AML-193 (cell line): ENCODE measurements at places on chromosomes 4 and X.

DNA sequence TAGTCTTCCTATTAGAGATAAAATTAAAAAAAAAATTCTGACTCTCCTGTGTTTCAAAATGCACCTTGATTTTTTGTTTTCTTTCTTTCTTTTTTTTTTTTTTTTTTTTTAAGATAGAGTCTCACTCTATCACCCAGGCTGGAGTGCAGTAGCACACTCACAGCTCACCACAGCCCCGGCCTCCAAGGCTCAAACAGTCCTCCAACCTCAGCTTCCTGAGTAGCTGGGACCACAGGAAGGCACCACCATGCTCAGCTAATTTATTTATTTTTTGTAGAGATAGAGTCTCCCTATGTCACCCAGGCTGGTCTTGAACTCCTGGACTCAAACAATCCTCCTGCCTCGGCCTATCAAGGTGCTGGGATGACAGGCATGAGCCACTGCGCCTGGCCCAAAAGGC lies 41.1 kb upstream of the TMEM184C start:
- DNase-seq = no peak

GRCh38 chrX:66046612-66047235 lies 6.8 kb upstream of the VSIG4 start:
- DNase-seq = peak; percentile 67

GRCh38 chr4:33067221-33067620 lies 2347.1 kb downstream of the PCDH7 start:
- no peak for DNase-seq

DNA sequence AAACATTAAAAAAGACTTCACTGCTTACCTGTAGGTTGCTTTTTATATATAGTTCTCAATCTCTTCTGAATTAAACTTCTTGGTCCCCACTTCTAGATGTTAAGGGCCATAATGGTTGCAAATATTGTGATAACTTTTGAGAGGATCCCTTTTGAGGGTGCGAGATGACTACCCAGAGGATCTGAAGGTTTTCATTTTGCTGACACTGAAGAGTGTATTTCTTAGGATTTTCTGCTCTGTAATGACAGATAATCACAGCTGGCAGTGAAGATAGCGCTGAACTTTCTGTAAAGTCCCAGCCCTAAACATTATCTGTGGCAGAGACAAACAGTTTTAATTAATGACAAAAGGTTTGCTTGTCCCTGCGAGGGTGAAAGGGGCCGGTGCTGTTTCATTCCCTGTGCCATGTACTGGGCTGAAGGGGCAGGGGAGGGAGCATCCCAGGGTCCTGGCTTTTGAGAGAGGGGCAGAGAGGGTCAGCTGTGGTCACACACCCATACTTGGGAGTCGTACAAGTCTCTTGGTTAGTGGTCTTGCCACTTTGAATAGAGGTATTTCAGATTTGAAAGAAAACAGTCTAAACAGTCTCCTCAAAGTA lies 22.2 kb downstream of the CLCN4 start:
- no peak for DNase-seq

- DNase-seq = no peak
Measured at GRCh38 chrX:132848296-132848970, 110.0 kb downstream of the HS6ST2 start.

GRCh38 chr4:88661739-88662138 lies 35.9 kb downstream of the NAP1L5 start:
- DNase-seq = no peak

DNA sequence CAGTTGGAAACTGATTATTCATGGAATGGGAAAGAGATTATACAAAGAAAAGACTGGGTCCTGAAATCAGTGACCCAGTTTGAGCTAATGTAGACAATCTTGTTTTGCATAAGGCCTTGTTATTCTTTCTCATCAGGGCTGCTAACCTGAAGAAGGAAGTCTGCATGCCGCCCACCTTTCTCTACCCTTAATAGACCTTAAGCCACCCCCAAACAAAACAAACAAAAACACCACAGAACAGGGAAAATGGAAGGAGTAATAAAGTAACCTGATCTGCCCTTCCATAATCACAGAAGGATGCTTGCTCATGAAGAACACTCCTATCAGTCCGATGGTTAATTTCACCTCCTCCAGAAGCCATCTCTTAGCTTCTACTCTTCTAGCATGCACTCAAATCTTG lies 288.1 kb downstream of the FRMPD4 start:
- no peak for DNase-seq

GRCh38 chrX:47674776-47675175 lies 15.8 kb upstream of the UXT start:
- DNase-seq = no peak

- no peak for DNase-seq
Measured at GRCh38 chr4:130484826-130485225, 1388.9 kb downstream of the C4orf33 start.

DNA sequence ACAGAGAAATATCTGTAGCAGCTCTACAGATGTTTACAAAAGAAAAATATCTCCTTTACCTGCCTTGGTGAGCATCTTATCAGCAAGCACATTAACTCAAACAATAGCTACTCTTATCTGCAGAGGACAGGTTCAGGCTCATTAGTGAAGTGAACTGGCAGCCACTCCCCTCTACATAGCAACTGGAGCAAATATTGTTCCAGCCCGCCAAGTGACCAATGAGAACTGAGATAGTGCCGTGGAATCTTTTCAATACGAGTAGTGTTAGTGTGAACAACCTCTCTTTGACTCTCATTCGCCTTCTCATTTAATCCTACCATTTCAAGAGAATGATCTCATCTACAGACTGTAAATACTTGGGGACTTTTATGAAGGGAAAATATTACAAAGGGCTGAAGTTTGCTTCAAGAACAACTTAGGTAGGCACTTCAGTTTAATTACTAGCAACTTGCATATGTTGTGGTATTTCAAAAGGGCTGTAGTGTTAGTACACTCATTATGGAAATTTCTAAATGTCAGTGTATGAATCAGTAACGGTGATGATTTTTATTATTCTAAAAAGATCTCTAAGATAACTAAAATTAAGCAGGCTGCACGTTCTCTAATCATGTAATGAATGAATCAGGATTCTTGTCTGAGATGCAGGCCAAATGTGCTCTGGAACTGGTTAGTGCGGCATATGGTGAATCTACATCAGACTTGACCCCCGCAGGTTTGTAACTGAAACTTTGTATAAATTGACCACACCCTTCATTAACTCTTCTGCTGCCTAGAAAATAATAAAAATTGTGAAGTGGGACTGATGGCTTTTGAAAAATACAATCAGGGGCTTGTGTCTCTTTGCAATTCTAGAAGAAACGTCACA lies 72.4 kb downstream of the PALLD start:
- no peak for DNase-seq

- no peak for DNase-seq
Measured at GRCh38 chr4:150906987-150907633, 108.0 kb downstream of the LRBA start.

DNA sequence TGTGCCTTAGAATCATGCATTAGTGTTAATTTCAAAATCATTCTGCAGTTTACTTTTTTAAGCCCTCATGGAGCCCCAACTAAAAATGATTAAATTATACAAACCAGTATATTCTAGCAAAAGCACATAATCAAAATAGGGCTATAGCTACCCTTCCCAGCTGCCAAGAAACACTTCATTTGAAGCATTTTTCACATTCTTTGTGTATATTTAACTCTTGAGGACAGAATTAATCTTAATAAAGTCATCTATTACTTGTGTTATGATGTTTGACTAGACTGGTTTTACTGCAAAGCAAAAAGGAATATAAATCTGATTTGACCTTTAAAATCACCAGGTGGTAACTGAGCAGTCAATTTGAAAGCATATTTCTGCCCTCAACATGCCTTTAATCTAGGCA lies 145.1 kb downstream of the PRDM5 start:
- DNase-seq = no peak

GRCh38 chrX:100649550-100650356 lies 5.8 kb downstream of the SRPX2 start:
- DNase-seq = no peak

DNA sequence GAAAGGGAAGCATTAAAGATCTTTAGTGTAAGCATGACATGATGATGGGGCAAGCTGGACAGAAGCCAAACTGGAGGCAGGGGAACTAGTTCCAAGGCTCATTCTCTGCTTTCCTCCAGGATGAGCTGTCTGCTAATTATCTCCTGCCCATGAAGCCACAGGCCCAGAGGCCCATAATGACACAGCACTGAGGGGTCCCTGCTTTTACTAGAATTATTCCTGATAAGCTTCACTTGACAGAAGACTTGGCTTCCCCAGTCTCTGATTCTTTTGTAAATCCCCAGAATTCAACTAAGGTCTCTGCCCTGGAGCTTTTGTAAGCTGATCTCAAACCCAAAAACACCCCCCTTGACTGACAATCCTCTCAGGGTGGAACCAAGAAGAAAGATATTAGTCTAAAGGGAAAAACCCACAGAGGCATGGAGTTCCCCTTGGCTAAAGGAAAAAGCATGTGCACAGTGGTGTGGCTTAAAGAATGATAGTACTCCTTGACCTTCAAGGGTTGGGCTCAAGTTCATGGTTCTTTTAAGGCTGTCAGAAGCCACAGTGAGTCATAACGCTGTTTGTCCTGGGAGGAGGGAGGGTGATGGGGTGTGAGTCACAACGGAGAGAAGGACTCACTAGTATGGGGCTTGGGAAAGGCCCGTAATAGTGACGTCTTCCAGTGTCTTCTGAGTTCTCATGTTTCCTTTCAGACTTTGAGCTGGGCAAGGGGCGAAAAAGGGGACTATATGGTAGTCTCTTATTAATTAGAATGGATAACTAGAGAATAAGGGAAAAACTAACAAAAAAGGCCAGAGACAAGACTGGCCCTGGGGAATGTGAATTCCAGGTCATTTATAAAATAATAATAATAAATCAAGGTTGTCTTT lies 146.0 kb upstream of the CPEB2 start:
- peak; percentile 57 for DNase-seq

- DNase-seq = no peak
Measured at GRCh38 chr4:142369141-142369540, 477.0 kb downstream of the INPP4B start.

DNA sequence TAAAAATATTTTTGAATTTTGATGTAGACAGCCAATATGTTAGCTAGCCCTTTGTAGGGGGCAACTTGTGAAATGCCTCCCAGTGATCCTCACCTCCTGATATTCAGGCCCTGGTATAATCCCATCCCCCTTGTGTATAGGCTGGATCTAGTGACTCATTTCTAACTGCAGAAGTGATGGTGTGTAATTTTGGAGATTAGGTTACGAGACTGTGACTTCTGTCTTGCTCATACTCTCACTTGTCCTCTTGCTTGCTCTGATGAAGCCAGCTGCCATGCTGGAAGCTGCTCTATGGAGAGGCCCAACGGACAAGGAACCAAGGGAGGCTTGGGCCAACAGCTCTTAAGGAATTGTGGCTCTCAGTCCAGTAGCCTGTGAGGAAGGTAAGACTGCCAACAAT lies 61.7 kb downstream of the GPR82 start:
- DNase-seq = no peak

DNA sequence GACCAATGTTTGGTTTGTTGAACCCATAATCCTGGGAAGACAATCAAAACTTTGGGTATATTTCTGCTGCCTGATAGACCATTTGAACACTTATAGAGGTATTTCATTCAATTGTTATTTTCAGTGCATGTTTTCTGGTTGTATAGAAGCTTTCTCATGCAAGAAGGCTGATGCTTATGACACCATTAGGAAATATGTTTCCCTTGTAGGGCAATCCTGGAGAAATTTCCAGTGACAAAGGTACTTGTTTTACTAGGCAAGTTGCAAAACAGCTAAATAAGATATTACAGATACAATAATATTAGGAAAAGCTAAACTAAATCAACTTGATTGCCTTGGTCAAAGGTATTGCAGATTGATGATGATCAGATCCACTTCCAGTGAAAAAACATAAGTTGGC lies 32.8 kb upstream of the FGF2 start:
- DNase-seq = no peak

DNA sequence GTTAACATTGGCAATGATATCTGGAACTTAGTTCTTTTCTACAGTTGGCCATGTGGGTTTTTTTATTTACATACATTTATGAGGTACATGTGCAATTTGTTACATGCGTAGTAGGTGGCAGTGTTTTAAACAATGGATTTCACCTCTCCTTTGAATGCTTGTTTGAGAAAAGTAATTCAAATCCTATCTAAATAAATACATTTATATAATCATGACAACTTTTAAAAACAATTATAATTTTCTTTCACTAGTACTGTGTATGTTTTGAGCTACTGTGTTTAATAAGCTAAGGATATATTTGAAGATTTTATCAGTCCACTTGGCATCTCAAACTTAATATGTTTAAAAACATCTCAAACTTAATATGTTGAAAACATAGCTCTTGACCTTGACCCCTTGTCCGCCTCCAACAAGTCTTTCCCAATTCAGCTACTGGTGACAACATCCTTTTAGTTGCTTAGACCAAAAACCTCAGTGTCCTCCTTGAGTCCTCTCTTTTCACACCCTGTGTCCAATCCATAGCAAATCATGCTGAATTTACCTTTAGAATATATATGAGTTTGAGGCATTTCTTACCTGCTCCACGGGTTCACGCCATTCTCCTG lies 14.5 kb downstream of the GUCY1B1 start:
- no peak for DNase-seq

- DNase-seq = no peak
Measured at GRCh38 chr4:169151671-169152070, 119.1 kb downstream of the SH3RF1 start.

GRCh38 chrX:118521435-118521834 lies 25.8 kb downstream of the DOCK11 start:
- DNase-seq = no peak

GRCh38 chr4:55124322-55125076 lies 896 bp downstream of the KDR start:
- DNase-seq = no peak

DNA sequence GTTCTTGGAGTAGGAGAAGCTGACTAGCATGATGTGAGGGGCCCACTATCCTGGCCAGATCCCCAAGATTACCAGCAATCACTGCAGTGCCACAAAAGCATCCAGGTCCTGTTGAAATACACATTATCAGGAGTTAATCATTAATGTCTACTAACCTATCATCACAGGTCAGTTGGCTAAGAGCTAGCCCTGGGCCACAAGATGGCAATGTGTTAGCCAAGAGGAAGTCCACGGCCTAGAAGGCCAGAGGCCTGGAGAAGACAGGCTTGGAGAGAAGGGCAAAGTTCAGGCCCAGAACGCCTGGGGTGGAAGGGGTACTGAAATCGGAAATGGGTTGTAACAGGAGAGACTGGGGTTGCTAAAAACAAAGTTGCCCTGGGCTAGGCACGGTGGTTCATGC lies 19.9 kb upstream of the KIAA1210 start:
- no peak for DNase-seq

GRCh38 chrX:118225711-118226428 lies 109.3 kb upstream of the KLHL13 start:
- peak; percentile 5 for DNase-seq

DNA sequence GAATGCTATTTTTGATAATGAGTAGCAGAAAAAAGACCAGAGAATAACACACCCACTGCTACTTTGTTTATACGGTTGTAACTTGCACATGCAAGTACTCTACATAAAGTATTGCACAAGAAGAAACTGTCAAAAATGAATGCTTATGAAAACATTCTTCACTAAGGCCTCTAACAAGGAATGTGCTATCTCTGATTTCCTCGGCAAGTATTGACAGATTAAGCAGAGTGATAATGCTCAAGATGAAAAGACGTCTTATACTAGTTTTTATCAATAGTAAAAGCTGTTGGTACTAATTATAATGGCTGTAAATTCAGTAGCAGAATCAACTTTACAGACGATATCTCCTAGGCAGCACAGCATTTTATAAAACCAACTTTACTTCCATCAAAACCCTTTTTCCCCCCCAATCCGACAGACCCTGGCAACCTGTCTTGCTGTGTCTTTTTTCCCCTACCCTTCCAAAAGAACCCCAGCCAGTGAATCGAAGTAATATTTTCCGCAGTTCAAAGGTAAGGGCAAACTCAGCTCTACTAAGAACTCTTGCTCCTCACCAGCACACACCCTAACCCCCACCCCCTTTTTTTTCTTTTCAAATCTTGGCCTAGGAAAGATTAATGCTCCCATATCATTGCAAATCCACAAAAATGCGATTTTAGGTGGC lies 1.5 kb downstream of the FRYL start:
- DNase-seq = peak; percentile 55
